ENCODE measurements at places on chromosomes 1 and 21.

- DNase-seq, result no peak
These were observed 59.9 kb upstream of the KCNK1 start for GRCh38 chr1:233554037-233554436.

- DNase-seq, result no peak
These were observed 191.5 kb downstream of the SETD4 start for GRCh38 chr21:35868869-35869223.

- DNase-seq, result no peak
These were observed 144.0 kb upstream of the ZRANB2 start for GRCh38 chr1:71224741-71225377.

DNA sequence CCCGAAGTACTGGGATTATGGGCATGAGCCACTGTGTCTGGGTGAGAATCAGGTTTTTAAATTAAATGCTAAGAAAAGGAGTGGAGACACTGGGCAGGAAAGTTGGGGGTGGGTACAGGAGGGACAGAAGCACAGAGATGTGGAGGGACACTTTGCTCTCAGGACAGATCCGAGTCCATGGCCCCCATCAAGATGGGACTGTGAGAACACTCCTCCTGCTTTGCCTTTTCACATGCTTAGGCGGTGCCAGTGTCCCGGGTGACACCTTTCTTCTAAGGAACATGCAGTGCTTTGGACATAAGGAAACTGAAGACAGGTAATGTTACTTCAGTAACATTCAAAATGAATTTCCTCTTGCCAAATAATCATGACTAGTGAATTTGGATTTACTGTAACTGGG, 16.7 kb downstream of the SLC25A33 start:
- DNase-seq, result no peak

DNA sequence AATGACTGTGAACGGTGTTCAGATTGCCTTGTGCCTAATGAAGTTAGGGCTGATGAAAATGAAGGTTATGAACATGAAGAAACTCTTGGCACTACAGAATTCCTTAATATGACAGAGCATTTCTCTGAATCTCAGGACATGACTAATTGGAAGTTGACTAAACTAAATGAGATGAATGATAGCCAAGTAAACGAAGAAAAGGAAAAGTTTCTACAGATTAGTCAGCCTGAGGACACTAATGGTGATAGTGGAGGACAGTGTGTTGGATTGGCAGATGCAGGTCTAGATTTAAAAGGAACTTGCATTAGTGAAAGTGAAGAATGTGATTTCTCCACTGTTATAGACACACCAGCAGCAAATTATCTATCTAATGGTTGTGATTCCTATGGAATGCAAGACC, 96.6 kb downstream of the ZFYVE9 start:
- no peak for DNase-seq
